ENCODE measurements at places on chromosomes 3 and 15.

GRCh38 chr3:53482227-53482626, 12.2 kb upstream of the CACNA1D start:
- no peak for DNase-seq

DNA sequence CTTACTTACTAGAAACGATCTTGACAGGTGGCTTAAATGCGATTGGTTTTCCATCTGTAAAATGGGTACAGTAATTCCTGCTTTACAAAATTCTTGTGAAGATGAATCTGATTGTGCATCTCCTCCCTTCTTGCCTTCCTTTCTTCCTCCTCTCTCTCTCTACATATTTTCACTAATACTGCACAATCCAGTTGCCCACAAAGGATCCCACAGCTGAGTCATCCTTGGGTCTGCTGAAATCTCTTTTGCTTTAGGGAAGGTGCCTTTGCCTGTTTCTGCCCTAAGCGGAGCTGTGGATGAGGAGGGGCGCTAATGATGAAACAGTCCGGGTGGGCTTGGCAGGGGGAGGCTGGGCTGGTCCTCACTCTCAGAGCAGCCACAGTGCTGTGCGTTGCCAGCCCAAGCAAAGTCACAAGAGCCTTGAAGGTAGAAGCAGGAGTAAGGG, 46.1 kb downstream of the AMOTL2 start:
- no peak for DNase-seq

- no peak for DNase-seq
Observed at GRCh38 chr15:48361685-48362084, 30.5 kb downstream of the DUT start.

DNA sequence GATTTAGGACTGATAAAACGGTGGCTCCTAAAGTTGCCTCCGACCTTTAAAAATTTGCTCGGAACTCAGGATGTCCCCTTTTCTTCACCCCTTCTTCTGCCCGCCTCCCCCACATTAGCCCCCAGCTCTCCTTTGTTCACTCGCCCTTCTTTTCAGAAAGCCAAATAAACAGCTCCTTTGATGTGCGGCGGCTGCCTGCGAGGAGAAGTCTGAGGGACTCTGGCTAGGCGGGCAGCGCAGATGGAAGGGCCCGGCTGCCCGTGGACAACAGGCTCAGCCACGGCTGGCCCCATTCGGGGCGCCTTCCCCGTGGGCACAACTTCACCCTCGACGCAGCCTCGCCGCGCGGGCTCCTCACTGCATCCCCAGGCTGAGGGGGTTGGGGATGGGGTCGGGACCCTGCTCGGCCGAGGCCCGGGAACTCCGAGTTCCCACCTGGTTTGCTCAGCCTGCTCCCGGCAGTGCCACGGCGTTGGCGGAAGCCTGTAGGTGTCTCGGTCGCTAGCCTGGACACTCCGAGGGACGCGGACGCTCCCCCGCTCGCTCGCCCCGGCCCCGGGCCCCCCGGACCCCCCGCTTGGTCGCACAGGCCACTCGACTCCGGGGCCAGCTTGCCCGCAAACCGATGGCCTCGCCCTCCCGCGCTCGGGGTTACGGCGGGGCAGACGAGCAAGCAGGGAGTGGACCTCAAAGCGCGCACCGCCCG, 897 bp upstream of the TLE3 start:
- DNase-seq = peak; percentile 77

- DNase-seq = no peak
Observed at GRCh38 chr3:156024904-156025533, 95.4 kb upstream of the KCNAB1 start.

- no peak for DNase-seq
Observed at GRCh38 chr15:100114571-100114970, 227.2 kb downstream of the ADAMTS17 start.

DNA sequence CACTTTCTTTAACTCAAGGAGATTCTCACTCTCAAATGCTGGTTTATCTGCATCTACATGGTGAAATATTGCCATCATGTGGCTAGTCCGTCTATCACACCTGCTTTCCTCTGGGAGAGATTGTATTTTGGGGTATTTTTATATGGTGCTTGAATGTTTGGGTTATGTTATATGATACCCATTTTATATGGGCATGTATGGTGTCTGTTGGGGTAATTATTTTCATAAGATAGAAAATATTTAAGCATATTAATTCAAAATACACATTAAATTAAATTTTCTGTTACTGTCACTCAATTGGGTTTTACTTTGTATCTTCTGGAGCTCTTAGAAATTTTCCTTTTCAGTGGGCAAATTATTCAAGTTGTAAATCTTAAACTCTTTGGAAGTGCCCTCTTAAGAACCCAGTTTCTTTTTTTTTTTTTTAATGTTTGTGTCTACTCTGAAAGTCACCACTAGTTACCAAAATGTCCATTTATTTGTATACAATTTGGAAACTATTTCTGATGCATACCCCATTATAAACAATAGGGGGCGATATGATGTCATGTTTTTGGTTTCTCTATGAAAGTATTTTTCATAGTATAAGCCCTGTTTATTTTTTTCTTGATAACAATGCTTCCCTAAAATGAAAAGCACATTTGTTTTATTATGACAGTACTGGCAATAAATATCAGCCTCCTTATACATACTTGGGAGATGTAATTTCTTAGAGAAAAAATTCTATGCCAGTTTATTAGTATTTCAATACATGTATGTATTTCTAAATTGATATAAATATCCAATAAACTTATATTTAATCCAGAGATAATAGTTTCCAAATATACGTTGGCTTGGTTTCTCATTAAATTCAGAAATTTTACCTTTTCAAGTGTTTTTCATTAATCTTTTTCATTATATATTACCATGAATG, 36.1 kb upstream of the PLSCR5 start:
- peak; percentile 71 for DNase-seq

GRCh38 chr3:194537732-194538247, 51.0 kb upstream of the ATP13A3 start:
- DNase-seq = peak; percentile 61

GRCh38 chr3:117531078-117531767, 821.6 kb downstream of the TUSC7 start:
- DNase-seq = peak; percentile 14

DNA sequence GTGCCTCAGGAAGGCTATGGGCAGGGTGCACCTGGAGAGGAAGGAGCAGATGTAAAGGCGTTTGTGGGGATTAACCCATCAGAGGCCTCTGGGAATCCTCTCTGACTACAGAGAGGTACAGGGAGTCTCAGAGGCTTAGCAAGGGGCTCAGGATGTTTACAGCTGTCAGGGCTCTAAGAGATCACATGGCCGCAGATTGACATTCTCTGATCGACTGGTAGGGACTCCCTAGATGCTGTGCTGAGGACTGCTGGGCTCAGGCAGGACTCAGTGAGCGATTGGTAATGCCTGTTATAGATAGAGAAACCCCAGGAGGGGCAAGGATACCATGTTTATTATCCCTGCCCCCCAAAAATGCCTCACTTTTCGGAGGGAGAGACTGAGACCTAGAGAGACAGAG, 103.5 kb downstream of the CORO2B start:
- DNase-seq = no peak

- DNase-seq = no peak
Observed at GRCh38 chr3:184348057-184348382, 10.6 kb downstream of the FAM131A start.

- no peak for DNase-seq
Observed at GRCh38 chr15:63473749-63473998, 30.7 kb upstream of the USP3 start.
